ENCODE measurements at places on chromosomes 6 and 20.
A peak's percentile ranks its signal among the peaks of the same experiment; 100 is the strongest.

GRCh38 chr20:49281059-49281912, 3.4 kb upstream of the ZNFX1 start:
- DNase-seq: no peak

- DNase-seq: no peak
These were observed 19.6 kb downstream of the CYB5R4 start for GRCh38 chr6:83878902-83879644.

- no peak for DNase-seq
These were observed 21.7 kb downstream of the RPRD1B start for GRCh38 chr20:38055294-38055693.

DNA sequence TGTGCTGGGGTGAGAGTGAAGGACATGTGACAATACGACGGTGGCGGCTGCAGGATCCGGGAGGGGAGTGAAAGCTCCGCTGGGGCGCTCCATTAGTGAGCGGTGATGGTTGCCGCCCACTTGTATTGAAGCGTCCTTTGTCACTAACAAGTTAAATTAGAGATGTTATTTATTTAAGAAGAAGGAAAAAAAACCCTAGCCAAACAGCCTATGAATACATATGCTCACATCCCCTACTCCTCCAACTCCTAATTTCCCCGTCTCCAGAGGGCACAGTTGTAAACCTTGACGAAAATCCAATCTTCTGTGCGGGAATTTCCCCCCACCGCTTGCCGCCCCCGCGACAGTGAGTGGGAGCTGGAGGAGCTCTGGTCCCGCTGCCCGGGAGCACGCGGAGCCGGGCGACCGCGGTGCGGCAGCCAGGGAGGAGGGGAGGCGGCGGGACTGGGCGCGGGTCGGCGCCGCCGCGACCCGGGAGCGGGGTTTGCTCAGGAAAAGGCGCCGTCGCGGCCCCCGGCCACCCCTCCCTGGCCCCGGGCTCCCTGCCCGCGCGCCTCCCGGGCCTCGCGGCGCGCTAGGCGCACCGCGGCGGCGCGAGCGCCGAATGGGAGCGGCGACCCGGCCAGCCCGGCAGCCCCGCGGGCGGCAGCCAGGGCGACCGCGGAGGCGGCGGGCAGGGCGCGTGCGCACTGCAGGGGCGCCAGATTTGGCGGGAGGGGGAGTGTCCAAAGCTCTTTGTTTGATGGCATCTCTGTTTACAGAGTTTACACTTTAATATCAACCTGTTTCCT, at the start of gene MYB:
Gene MYB (plus strand): TSS at position 767 of the 791 bp plus-strand sequence. CDS start 206 bp downstream, outside the sequence.
- DNase-seq: no peak

DNA sequence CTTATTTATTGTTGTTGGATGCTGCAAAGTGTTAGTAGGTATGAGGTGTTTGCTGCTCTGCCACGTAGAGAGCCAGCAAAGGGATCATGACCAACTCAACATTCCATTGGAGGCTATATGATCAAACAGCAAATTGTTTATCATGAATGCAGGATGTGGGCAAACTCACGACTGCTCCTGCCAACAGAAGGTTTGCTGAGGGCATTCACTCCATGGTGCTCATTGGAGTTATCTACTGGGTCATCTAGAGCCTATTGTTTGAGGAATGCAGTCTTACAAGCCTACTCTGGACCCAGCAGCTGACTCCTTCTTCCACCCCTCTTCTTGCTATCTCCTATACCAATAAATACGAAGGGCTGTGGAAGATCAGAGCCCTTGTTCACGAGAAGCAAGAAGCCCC, 12.1 kb downstream of the MICB start:
- no peak for DNase-seq

DNA sequence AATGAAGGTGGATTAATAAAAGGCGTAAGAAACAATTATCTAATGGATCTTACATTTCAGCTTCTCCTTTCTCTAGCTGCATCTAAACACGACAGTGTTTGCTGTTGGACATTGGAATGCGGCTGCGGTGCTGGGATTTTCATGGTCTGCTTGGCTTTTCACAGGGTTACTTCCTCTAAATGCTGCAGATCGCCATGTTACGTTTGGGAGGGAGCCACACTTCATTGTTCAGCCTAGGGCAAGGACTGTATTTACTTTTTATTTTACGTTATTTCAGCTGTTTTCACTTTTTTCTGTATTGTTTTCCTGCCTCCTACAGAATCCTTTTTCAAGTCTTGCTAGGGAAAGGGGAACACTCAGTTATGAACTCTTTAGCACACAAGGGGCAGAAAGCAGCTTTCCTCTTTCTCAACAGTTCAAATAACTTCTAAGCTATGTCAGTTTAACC, 97.9 kb upstream of the MTHFD1L start:
- no peak for DNase-seq

DNA sequence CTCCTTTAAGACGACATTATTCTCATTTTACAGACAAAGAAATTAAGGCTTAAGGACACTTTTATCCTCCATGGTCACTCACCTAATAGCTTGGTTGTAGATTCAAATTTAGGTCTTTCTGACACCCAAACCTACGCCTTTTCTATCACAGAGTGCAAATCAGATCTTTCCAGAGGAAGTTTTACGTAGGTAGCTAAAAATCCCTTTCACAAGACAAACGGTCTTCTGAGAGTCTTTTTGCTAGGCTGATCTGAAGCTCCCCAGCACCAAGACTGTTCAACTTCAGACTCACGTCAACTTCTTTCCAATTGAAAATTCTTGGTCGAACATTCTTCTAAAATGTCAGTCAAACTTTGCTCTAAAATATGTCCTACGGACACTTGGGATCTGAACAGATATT, 46.5 kb downstream of the BLOC1S5 start:
- DNase-seq: no peak

DNA sequence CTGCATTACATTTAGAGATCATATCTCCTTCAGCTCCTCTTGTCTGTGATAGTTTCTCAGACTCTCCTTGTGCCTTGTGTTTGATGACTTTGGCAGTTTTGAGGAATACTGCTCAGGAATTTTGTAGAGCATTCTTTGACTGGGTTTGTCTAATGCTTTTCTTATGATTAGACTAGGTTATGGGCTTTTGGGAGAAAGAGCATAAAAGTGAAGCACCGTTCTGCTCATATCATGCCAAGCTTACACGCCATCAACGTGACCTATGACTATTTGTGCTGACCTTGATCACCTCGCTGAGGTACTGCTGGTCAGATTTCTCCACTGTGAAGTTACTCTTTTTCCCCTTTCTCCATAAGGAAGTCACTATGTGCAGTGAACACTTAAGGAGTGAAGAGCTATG, 256.0 kb downstream of the LY86 start:
- no peak for DNase-seq

- no peak for DNase-seq
These were observed 64.8 kb upstream of the NRSN1 start for GRCh38 chr6:24060982-24061754.

DNA sequence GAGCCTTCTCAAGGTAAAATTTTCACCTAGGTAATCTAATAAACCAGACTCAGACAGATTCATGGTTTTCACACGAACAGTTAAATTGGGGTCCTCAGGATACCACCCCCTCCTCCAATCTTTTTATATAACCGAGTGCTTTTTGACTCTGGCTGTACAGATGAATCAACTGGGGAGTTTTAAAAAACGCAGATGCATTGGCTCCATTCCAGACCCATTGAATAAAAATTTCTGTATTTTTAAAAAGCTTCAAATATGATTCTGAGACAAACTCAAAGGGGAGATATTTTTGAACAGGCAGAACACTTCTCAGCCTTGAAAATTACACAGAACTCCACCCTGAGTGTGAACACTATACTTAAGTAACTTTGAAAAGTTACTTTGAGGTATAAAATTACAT, 7.2 kb downstream of the UTRN start:
- no peak for DNase-seq

- DNase-seq: no peak
These were observed 2.9 kb downstream of the PKIG start for GRCh38 chr20:44585057-44585963.

DNA sequence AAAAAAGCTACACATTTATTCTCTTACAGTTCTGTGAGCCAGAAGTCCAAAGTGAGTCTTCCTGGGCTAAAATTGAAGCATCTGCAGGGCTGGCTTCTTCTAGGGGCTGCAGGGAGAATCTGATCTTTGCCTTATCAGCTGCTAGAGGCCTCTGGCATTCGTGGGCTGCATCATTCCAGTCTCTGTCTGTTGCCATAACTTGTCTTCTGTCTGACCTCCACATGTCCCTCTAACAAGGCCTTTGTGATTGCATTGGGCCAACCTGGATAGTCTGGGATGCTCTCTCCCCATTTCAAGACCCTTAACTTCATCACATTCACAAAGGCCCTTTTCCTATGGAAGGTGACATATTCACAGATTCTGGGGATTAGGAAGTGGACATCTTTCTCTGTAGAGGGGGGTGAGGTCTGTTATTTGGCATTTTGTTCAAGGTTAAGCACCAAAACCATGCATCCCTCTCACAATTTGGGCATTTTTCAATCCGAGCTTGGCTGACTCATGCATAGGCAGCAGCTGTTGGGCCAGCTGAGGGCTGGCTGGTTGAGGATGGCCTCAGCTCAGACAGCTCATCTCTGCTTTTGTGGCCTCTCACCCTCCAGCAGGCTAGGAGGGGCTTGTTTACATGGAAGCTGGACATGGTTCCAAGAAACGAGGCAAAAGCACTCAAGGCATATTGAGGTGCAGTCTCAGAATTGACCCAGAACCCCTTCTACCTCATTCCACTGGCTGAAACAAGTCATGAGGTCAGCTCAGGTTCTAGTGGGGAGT, 116.1 kb upstream of the NXT1 start:
- DNase-seq: no peak

- DNase-seq: no peak
These were observed 10.9 kb downstream of the BANF2 start for GRCh38 chr20:17710379-17711266.

DNA sequence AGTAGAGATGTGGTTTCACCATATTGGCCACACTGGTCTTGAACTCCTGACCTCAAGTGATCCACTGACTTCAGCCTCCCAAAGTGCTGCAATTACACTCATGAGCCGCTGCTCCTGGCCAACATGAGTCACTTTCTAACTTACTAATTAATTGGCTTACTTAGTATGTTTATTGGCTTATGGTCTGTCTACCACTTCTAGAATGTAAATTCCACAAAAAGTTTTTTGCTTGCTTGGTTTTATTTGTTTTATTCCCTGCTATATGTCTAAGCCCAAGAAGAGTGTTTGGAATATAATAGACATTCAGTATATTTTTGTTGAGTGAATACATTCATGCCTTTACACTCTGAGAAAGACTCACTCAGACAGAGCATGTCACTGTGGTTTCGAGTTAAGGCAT, 86.0 kb downstream of the SAMD3 start:
- DNase-seq: no peak

DNA sequence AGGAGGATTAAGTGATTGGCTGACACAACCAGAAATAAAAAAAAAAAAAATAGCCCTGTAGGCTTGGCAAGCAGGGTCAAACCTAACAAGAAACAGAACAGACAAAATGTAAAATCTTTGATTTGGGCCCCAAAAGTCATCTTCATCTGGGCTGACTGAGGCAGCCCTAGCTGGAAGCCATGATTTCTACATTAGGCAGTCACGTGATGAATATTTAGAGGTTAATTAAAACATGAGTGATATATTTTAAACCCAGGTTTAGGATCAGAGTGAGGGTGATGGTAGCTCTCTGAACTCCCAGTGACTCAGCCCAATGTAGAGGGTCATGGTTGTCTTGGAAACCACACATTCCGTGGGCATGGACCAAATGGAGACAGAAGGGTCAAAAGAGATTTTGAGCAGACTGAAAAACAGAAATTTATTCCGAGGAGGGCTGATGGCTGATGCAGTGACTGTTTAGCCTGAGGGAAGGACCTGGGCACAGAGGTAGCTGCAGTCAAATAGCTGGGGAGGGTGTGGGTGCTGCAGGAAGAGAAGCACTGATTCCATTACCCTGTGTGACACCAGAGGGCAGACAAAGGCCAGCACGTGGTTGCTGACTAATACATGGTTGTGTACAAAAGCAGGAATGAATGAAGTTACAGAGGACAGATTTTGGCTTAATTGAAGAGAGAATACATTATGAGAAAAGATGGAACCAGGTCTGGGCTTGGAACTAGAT, 573.1 kb upstream of the CHD6 start:
- no peak for DNase-seq

DNA sequence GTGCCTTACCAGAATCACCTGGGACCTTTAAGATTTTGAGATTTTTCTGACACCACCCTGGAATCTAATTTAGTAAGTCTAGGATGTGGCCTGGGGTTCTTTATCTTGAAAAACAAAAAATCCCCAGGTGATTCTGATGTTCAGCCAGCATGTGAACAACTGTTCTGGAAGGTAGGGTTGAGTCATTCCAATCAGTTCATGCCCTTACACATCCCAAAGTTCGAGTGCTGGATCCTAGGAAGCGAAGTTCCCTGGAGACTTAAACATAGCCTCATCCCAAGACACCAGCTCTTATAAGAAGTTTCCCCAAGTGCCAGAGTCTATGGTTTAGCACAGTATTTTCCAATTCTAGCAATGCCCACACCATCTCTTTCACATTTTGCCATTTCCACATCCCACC, 6.3 kb upstream of the TSHZ2 start:
- DNase-seq: no peak

GRCh38 chr6:160583794-160584193, 80.3 kb downstream of the LPA start:
- DNase-seq: no peak

DNA sequence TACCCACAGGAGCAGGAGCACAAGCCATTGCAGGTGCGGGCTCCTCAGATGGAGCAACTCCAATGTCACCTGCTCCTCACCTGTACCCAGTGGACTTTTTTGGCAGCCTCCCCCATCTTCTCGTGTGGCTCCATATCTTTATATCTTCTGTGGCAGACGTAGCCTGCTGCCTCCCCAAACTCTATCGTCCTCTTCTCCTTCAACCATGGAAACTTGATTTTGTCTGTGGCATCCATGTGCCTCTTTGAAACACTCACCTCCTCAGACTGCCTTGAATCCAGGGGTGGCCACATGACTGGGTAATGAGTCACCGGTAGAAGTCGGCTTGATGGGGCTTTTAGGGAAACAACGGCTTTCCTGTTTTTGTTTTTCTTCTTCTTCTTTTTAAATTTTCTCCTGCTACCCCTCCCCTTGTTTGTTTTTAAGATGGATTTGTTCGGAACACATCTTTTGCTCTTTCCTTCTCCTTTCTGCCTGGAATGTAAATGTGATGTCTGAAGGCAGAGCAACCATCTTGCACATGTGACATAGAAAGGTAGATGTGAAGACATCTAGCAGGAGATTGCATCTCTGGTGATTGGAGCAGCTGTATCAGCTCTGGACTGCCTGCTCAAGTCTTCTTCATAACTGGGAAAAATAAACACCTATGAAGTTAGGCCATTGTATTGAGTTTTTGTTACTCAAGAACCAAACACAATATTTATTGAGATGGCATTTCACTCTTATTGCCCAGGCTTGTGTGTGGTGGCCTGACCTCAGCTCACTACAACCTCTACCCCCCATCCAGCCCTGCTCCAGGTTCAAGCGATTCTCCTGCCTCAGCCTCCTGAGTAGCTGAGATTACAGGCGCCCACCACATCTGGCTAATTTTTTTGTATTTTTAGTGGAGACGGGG, 69.9 kb upstream of the DDR1 start:
- DNase-seq: peak; percentile 46
